ENCODE measurements at places on chromosomes 4 and X.
A peak's percentile ranks its signal among the peaks of the same experiment; 100 is the strongest.

DNA sequence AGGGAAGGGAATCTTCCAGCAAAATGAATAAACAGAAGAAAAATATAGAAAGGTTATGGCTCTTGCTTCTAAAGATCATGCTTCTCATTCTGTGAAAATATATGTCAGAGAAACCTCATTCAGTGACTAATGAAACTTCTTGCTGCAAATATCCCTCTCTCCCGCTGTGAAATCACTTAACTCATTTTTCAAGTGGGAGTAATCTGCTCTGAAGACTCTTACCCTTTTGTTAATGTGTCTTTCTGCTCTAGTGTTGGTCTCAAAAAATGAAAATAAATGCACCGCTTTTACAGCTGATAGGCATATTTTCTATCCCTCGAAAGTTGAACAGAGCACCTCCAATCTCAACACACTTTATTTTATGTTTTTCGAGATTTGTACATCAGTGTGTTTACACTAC, 252.3 kb downstream of the NLGN4X start:
- no peak for DNase-seq

- no peak for DNase-seq
These were observed 13.8 kb downstream of the DGKQ start for GRCh38 chr4:959338-960139.

DNA sequence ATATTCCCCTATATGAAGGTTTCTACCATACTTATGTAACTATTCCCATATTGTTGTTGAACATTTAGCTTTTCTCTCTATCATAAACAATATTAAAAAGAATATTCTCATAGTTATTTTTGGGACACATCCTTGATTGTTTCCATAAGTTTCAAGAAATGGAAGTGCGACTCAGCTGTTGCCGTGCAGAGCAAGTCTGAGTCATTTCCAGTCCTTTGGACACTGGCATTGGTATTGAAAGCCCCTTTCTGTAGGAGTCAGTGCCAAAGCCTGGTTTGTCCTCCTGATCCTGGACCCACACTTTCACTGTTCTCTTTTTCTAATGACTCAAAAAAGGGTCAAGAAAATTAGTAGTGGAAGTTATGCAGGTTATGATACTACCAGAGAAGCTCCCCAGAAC, 108.3 kb upstream of the DIAPH2 start:
- DNase-seq: peak; percentile 26

- DNase-seq: peak; percentile 41
These were observed 81.4 kb downstream of the FBXW7 start for GRCh38 chr4:152454398-152455011.

GRCh38 chrX:19303256-19303880, 40.4 kb upstream of the PDHA1 start:
- DNase-seq: no peak

- no peak for DNase-seq
These were observed 141.5 kb downstream of the CAMK2D start for GRCh38 chr4:113620032-113620431.

DNA sequence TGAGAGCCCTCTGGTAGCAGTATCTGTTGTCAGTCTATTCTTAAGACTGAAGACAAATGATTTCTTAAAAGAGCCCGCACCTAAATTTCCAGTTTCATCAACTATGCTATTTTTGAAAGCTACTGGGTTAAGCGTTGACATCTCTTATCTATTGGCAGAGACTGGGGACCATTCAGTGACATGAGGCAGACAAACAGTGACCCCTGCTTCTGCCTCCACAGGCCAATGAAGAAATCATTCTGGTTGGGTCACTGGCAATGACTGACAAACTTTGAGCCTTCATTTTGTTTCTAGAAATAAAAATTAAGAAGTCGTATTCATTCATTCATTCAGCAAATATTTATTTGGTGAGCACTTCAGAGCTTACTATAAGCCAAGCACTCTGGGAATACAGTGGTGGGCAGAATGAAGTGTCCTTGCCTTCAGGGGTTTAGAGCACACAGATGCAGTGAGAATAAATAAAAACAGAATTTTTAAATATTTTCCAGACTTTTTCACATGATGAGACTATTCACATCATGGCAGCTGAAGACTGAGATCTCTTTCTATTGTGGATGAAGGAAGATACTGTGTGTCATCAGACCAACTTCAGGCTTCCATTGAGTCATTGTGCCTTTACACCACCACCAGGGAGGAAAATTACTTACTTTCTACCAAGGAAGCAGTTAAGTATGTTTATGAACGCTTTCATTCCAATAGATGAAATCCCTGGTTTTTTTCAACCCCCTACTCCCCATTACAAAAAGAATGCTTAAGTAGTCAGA, 36.0 kb downstream of the SORBS2 start:
- DNase-seq: no peak

DNA sequence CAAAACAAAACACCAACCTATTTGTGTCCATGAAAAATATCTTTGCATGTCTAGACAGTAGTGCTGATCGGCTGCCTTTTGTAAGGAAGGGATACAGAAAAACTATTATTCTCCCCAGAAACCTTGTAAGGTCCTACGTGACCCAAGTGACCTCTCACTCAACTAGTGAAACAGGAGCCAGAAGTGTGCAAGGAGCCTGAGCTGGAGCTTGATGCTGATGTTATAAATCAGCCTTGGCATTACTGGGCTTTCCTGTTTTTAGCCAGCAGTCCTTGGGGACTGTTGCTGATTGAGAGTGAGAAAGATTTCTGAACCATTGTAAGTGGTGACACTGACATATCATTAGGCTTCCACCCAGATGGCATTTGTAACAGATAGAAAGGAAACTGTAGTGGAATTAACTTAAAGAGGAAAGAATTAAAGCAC, 100.8 kb upstream of the LIMCH1 start:
- DNase-seq: no peak

GRCh38 chr4:184645904-184646610, 3.2 kb downstream of the CASP3 start:
- DNase-seq: no peak

GRCh38 chr4:116361790-116362189, 723.6 kb downstream of the TRAM1L1 start:
- no peak for DNase-seq

GRCh38 chr4:140096483-140096861, 57.5 kb downstream of the MAML3 start:
- DNase-seq: no peak

GRCh38 chrX:6849716-6850414, 297.6 kb upstream of the STS start:
- peak; percentile 17 for DNase-seq

DNA sequence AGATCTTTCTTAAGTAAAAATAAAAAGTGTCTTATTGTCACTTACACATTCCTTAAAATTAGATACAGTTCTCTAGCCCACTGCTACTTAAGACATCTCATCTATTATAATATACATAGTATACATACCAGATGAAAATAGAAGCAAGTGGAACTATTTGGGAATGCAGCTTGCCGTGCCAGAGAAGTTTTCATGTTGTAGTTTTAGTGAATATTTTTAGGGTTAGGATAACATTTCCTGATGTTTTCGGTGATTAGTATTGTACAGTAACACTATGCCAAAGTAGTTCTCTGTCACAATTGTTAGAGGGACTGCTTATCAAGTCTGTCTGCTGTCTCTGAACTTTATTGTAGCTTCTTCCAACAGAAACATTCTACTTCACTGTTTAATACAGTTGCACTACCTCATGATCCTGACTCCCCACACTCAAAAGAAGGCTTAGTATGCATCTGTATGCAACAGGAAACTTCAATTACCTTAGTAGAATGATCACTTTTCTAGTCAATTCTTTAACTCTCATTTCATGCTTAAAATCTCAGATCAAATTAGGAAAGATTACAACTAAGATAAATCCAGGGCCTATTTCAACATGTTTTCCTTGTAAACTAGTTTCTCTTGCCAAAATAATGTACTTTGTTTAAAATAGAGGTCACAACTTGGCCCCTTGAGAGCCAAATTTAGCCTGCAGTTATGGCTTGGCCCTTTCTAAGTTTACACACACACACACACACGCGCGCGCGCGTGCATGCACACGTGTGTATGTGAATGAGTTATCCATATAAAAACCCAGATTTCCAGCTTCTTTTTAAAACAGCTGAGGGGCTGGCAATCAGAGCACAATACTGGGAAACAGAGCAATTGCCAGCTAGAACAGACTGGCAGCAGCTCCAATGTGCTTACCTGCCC, 42.3 kb upstream of the SRPX start:
- DNase-seq: no peak

GRCh38 chr4:78556665-78557064, 5.1 kb downstream of the ANXA3 start:
- no peak for DNase-seq

DNA sequence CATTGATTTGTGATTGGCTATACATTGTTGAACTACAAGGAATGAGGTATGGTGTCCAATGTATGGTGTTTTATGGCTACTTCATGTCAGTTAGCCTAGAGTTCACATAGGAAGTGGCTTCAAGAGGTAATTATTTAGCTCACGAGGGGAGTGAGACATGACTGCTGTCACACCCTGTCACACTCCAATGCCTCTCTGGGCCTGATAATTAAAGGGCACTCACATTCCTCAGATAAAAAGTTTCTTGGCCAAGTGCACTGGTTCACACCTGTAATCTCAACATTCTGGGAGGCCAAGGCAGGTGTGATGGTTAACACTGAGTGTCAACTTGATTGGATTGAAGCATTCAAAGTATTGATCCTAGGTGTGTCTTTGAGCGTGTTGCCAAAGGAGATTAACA, 65.0 kb upstream of the DDX60 start:
- DNase-seq: no peak

DNA sequence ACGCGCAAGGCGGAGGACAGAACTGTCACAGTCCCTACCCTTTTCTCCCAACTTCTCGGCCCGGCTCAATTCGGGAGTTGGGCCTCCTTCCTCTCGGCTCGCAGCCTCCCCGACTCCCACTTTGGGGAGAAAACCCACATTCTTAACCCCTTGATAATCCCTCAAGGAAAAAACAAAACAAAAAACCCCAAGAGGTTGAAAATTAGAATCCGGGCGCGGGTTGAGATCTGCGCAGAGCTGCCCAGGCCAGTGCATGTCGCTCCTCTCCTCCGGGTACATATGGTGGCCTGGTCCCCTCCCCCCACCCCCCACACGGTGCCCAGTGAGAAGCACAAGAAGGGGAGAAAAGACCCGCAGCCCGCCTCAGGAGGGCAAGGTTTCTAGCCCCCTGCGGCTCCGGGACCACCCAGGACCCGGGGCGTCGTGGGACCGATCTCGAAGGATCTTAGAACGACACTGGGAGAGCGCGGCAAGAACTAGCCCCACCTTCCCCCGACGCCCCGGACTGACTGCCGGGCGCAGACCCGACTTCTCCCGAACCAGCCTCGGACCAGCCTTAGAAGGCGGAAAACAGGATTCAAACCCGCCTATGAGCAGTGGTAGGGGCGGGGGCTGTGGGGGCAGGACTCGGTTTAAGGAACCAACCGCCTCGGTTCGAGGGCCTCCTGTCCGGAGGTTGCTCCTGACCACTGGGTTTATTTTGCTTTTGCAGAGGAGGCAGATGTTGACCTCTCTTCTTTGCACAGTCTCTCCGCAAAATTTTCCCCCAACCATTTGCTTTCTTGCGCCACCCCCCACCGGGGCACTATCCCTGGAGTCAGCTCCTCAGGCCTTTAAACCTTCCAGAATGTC, 2.5 kb upstream of the PDGFRA start:
- peak; percentile 64 for DNase-seq

DNA sequence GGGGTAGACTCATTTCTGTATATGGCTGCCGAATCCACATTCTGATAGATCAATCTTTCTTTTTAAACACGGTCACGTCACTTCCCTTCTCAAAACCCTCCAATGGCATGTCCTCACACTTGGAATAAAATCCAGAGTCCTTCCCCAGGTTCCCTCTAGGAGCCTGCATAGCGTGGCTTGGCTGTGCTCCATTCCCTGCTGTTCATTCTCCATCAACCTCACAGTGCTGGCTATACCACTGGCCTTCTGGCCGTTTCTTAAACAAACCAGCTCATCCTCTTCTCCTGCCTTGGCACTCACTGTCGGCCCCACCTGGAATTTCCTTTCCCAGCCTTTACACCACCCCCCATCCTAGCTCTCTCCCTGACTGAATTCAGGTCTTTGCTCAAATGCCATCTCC, 77.1 kb downstream of the RBM47 start:
- no peak for DNase-seq

GRCh38 chr4:104235967-104236366, 258.7 kb downstream of the CXXC4 start:
- DNase-seq: no peak

DNA sequence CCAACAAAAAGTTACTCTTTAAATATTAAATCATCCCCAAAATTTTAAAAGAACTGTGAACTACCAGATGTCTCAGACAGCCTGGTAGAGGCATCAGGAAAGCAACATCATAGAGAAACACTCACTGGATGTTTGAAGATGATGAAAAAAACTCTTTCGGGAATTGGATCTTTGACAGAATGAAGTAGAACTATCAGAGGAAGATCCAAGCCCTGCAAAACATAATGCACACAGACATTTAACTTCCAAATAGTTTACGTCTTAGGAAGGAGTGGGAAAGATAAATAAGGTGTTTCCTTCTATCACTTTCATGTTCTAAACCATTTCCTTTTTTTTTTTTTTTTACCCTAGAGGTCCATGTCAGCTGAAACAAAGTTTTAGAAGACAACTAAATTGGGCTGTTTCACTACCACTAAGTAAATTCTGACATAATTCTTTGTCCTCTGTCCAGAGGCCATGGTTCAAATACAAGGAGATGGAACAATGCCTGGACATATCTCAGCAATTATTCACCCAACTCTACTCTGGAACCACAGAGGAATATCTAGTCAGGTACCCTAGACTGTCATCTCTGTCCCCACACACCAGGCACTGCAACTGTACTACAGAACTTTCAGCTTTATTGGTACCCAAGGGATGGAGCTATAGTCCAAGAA, 217.7 kb upstream of the INTU start:
- DNase-seq: no peak

- no peak for DNase-seq
These were observed 90.8 kb upstream of the SMARCAD1 start for GRCh38 chr4:94116842-94117241.

DNA sequence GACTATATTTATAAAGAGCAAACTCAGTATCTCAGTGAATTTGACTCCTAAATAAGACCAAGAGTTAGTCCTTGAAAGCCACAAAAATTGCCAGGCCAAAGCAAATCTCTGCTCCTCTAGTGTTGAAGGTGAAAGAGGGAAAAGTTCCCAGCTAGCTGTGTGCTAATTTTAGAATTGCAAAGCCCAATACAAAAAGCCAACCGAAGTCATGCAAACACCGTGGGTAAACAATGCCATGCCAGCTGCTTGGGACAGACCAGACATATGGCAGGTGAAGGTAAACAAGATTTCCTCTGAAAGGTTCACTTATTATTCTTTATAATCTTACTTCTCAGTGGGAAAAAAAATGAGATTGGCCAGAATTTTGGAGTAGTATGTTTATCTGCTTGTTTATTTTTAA, 80.5 kb upstream of the LNX1 start:
- no peak for DNase-seq

- DNase-seq: peak; percentile 35
These were observed 85.0 kb upstream of the FAM241A start for GRCh38 chr4:112060212-112060611.

GRCh38 chrX:139332441-139332840, 198.1 kb upstream of the F9 start:
- DNase-seq: no peak

- DNase-seq: peak; percentile 60
These were observed 1166.8 kb downstream of the ADGRL3 start for GRCh38 chr4:62366939-62367338.

- DNase-seq: no peak
These were observed 94.4 kb upstream of the AMOT start for GRCh38 chrX:112935029-112935428.

GRCh38 chr4:1044469-1045192, 33.2 kb downstream of the FGFRL1 start:
- no peak for DNase-seq

All from suppressor macrophage (primary cell).